Fibroblast of mammary gland (primary cell): ENCODE measurements at places on chromosomes 5 and 9.
A peak's percentile ranks its signal among the peaks of the same experiment; 100 is the strongest.

DNA sequence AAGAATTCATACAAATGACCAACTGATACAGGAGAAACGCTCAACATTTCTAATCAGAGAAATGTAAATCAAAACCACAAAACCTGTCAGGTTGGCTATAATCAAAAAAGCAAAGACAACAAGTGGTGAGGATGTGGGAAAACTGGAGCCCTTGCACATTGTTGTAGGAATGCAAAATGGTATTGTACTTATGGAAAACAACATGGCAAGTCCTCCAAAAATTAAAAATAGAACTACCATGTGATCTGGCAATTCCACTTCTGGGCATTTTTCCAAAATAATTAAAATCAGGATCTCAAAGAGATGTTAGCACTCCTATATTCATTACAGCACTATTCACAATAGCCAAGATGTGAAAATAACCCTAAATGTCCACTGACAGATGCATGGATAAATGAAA is 76.1 kb downstream of the FNIP1 start:
- DNase-seq: peak; percentile 5

GRCh38 chr5:172832383-172833315 is 1.4 kb upstream of the ERGIC1 start:
- DNase-seq: peak; percentile 57

GRCh38 chr9:95057101-95057500 is 260.4 kb downstream of the FANCC start:
- no peak for DNase-seq

DNA sequence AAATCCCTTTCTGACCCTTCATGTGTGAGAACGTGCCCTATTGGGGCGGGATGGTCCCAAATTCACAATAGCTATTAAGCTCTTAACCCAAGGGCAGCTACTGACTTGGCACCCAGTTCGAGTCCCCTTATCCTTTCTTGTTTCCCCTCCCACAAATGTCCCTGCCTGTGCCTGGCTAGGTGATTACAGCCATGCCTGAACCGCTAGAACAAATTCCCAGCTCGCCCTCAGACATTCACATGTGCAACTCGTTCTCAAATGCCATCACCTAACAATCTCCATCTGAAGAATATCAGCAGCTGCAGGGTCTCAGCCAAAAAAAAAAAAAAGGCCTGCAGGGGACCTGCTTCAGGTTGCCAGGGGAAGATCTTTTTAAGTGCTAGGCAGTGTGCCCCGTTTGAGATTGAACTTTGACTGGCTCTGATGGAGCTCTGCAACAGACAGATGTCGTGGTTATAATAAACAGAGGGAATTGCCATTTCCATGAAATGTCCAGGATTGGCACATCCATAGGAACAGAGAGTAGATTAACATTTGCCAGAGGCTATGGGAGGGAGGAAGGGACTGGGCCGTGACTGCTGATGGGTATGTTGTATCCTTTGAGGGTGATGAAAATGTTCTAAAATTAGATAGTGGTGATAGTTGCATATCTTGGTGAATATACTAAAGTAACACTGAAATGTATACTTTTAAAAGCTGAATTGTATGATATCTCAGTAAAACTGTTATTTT is 347.2 kb upstream of the WWC1 start:
- no peak for DNase-seq

DNA sequence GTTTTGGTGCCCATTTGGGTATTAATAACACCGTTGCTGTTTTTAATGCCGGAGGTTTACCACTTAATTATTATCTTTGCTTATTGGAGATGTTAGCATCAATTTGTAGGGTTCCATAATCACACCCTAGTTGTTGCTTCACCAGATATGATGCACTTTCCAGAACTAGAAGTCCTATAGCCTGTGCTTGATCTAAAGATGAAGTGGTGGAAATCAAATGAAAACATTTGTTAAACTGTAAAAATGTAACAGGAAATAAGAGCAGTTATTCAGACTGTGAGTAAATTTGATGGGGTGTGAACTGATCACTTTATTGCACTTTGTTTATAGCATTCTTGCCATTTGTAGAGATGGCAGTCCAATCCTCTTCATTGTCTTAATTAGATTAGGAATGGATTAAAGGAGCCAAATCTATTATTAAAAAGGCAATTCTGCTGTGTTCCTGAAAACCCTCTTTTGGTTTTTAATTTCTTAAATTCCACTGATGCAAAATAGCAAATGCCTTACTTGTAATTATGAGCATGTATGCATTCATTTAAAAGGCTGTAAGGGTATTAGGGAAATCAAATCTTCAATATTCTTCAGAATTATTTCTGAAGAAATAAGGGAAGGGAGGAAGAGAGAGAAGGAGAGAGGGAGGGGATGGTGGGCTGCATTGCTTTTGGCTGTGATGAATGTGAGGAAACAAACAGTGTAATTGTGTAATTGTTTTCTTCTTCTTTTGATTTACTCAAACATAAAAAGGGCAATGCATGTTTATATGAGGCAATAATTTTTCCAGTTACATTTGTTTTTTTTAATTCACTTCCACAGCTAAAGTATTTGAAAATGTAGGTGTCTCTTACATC is 675.2 kb upstream of the WWC1 start:
- no peak for DNase-seq

GRCh38 chr5:31657315-31657979 is 18.5 kb downstream of the PDZD2 start:
- DNase-seq: no peak

DNA sequence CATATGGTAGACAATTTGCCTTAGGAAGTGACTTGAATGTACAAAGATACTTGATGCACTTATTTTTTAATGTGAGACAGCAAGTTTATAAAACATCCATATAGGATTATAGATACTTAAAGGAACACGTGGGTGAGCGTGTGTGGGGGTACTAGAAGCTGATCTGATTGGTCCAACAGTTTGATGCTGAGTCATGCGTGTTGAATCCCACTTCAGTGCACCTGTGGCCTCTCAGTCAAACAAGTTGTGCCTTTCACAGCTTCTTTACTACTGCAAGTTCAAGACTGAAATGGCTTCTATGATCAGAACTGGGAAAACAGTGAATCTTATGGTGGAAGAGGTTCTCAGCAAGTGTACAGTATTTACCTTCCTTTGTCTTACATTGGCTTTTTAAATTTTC is 98.9 kb downstream of the MAP1B start:
- no peak for DNase-seq

DNA sequence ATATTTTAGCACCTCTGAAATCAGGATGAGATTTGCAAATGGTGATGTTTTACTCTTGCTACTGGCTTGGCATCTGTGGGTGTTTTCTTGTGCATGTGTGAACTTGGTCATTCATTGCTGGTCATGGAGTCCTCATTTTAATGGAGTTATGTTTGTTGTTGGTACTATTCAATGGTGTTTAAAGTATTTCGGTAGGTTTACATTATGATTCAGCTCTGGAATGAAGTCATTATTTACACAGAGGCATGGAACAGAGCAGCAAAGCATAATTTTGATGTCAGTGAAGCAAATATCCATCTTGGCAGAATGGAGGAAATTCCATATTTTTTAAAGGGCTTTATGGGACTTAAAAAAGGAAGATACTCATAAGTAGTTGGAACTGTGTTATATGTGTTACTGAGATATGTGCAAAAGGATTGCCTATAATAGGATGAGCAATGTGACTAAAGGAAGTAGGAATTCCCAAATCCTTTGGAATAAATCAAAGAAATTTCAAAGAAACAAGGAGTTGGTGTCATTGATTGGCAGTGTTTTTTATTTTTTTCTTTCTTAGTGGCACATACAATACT is 147.4 kb downstream of the ACTBL2 start:
- DNase-seq: peak; percentile 57

- DNase-seq: peak; percentile 34
Measured at GRCh38 chr9:37187713-37188439, 67.5 kb downstream of the ZCCHC7 start.

GRCh38 chr9:77128125-77128789 is 49.1 kb upstream of the VPS13A start:
- no peak for DNase-seq

DNA sequence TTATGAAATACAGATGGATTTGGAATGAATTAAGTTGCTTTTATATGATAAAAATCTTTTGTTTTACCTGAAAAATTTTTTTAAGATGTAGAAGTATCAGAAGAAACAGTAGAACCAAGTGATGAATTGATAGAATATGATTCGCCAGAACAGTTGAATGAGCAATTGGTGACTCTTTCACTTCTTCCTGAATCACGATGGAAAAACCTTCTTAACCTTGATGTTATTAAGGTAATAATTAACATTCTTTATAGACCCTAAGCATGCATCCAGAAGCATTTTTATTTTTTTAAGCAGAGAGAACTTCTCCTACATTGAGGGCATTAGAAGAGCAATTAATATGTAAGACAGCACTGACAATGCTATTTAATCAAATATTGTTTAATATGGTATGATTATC is 28.8 kb downstream of the WDR36 start:
- no peak for DNase-seq

DNA sequence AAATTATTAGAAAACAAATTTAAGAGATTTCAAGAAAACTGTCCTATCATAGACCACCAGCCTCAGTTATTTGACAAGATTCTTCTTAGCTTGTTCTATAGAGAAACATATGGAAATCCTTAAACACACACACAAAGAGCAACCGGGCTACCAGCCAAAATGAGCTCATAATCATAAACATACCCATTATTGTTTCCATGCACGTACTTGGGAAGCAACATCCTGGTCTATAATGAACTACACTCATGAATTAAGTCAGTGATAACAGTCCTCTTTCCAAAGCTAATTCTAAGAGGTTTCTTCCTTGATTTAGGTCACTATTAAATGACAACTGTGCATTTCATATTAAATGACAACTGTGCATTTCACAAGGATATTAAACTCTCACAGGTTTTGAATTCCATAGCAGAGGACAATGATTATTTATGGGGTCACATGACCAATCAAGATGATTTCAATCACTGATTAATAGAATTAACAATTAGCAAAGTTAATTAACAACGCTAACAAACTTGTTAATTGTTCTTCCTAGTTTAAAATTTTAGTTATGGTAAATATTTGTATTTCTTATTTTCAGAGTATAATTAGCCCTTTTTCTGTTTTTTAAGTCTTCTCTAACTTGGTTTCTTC is 77.0 kb downstream of the OXCT1 start:
- peak; percentile 88 for DNase-seq

GRCh38 chr5:174953871-174954270 is 229.5 kb downstream of the MSX2 start:
- DNase-seq: no peak

GRCh38 chr9:106075960-106076327 is 381.6 kb downstream of the TMEM38B start:
- peak; percentile 91 for DNase-seq

DNA sequence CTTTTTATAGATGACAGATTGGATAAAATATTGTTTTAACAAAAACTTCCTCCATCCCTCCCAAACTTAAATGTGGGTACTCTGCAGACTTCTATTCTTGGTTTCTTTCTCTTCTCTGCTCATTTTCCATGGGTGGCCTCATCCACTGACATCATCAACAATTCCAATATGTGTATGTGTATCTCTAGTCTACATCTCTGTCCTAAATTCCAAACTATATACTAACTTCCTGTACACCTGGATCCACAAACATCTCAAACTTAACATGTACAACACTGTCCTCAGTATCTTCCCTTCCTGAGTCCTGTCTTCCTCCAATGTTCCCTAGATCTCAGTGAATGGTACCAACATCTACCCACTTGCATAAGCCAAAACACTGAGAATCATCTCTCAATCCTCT is 28.5 kb upstream of the CDK5RAP2 start:
- no peak for DNase-seq

- no peak for DNase-seq
Measured at GRCh38 chr9:95363051-95363841, 45.7 kb upstream of the FANCC start.

DNA sequence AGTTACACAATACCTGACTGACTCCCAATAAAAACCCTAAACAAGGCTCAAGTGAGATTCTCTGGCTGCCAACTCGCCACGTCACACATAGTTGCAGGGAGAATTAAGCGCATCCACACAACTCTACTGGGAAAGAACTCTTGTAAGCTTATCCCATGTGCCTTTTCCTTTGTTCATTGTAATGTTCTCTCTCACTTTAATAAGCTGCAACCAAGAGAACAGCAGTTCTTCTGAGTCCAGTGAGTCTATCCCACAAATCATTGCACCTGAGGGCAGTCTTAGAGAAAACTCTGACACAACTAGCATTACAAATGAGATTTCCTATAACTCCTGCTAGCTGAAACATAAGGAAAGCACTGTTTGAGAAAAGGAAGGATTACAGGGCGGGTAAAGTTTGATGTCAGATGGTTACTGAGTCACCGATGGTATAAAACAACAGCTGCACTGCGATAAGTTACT is 27.4 kb downstream of the CENPK start:
- DNase-seq: peak; percentile 7

DNA sequence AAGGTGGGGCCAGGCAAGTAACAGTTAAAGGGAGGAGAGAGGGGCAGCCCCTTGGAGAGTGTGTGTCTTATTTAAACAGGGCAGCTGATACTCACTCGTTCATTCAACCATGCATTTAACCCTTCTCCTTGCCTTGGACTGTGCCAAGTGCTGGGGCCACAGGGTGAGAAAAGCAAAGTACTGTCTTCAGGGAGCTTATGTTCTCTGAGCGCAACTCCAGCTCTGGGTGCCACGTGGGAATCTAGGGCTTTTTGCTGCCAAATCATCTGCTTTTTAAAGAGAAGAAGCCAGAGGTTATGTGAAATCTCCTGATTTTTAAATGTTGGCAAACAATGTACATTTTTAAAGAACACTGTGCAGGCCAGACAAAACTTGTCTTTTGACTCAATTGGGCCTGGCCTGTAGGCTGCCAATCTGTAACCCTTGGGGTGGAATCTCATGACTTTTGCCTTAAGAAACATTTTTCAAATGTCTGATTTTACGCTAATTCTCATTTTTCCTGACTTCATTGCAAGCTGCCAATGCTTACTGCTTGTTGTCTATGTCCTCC is 157.8 kb downstream of the NTRK2 start:
- no peak for DNase-seq

DNA sequence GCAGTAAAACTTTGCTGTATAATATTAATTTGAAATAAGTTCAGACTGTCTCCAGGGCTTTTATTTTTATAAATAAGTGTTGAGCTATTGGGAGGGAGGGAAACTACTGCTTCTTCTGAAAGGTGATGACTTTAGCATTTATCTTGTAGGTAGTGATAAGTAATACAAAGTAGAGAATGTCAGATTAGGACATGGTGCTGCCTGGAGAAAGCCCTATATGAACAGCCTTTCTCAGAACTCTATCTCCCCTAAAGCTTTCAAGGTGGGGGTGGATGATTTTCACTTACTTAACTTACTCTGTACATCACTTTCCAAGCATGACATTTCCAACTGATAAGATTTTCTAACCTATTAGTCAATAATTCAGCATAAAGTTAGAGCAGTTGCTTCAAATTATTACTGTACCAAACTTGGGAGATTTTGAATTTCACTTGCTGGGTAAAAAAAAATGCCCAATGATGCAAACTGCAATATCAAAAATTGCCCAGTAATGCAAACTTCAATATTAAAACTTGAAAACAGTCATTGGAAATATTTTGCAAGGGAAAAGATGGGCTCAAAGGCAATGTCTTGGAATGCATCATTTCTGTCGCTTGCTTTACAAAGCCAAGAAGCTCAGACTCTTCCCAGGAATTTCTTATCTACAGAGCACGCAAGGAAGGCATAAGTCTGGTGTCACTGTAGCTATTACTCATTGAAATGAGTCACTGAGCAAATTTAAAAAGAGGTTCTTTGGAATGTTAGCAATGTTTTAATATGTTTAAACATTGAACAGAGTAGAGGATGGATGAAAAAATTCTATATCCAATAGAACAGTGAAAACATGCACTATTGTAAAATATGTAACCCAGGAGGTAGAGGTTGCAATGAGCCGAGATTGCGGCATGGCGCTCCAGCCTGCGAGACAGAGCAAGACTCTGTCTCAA is 569.5 kb downstream of the PSAT1 start:
- peak; percentile 71 for DNase-seq

- no peak for DNase-seq
Measured at GRCh38 chr5:125595095-125595494, 828.1 kb upstream of the GRAMD2B start.
